ENCODE measurements at places on chromosomes 3 and 15. TPM values are rescaled to one million over a fixed set of nuclear protein-coding genes. Genes with fewer than 3 reads are reported as not detected.

DNA sequence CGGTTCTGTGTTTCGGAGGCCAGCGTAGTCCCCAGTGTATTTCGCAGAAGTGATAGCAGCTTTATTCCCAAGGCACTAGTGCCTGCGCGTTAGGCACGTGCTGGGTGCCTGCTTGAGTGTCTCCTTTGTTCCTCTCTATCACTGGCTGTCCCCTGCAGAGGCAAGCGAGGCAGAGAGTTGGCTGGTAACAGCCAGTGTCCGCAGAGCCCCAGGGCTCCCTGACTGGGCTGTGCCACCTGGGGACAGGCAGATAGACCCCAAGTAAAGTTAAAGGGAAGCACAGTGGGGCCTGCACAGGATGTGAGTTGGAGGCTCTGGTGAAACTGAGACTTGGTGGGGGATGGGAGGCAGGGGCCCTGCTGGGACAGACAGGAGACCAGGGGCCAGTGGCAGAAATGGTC lies 50.7 kb downstream of the APBA2 start:
- DNase-seq: no peak

DNA sequence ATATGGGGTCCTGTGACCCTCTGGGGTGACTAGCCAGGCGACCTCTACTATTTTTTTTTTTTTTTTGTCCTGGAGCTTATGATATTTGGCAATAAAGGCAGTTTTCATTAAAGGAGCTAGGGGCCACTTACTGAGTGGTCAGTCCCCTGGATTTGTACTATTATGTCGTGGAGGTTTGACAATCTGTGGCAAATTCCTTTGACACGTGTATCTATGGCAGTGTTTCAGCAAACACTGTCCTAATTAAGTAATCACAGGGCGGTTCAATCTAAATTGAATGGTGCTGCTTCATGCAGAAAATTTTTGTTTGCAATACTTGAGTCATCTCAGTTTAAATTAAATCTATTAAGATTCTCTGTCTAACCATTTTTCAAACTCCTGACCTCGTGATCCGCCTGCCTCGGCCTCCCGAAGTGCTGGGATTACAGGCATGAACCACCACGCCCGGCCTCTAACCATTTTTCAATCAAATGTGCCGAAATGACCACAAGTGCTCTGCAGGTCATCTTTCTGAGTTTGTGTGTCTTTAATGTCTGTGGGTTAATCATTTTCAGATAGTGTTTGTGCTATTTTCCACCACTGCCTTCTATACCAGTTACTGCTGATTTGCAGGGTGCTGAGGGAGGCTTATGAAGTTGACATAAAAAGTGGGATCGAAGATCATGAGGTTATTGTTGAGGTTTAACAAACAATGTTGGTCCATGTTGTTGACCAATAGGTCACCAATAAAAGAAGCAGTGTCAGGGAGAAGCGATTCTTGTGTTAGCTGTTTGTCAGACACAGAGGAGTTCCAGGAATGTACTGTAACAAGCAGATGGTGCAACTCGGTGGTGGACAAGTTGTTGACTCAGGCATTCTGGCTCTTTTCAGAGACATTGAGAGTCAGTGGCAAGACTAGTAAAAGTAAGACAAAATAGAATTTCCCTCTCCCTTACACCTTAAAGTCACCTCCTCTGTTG lies 18.6 kb upstream of the SLC2A2 start:
- DNase-seq: peak; percentile 59

- peak; percentile 65 for DNase-seq
Observed at GRCh38 chr3:188283347-188283746, 129.4 kb downstream of the LPP start.

DNA sequence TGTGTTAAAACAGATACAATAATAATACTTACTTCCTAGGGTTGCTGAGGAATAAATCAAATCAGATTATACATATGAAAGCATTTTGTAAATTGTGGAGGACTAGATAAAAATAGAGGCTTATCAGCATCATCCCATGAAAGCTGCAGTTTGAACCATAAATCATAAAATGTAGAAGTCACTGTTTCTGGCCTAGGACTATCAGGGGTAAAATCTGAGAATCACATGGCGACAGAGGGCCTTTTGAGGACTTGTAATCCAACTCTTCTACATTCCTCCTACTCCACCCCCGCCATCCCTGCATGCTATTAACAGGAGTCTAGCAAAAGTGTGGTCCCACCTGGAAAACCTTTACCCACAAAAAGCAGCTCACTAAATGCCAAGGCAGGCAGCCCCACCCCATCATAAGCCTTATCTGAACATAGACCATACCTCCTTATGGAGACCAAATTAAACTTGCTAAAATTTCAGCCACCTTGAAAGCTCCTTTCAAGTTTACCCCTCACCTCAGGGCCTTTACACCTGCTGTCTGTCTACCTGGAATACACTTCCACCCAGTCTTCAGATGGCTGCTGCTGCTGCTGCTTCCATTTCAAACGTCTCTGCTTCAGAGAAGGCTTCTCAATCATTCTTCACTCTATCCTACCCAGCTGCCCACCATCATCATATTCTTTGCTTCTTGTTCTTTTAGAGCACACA lies 11.5 kb downstream of the MB21D2 start:
- no peak for DNase-seq

DNA sequence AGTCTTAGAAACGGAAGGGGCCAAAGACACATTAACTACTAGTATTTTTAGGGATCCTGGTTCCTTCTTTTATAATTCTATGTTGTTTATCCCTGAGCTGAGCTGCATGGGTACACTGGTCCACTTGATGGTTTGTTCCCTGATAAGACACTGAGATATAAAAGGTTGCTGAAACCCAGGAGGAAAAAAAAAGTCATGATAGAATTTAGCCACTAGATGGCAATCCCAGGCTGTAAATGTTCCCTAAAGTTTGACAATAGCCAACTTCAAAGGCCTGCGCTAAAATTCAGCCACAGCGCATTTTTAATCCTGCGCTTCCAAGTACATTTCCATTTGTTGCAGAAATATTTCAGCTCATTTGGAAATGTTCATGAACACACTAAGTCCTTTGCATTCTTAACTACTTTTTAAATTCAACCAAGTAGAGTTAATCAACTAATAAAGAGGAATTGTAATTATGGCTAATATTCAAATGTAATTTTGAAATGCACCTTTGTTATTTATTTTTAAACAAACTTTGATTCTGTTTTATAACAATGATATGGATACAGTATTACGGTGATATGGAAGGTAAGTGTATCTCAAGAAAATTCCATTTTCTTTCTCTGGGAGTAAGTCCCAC lies 249.3 kb upstream of the FEZF2 start:
- peak; percentile 62 for DNase-seq

- no peak for DNase-seq
Observed at GRCh38 chr3:86244905-86245304, 746.0 kb downstream of the VGLL3 start.

DNA sequence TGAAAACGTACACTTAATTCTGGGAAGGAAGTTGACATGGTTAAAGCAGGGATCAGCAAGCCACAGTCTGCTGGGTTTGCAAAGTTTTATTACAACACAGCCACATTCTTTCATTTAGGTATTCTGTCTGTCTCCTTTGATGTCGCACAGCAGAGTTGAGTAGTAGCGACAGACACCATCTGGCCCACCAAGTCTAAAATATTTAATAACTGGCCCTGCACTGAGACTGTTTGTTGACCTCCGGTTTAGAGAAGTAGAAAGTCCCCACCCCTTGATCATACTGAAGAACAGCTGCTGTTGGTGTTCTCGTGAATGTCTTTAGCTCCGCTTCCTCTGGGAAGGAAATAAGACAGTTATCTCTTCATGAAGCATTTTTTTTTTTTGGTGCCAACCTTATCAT lies 66.2 kb downstream of the MCTP2 start:
- no peak for DNase-seq

GRCh38 chr15:66691727-66692126 lies 10.3 kb upstream of the SMAD6 start:
- DNase-seq: no peak

DNA sequence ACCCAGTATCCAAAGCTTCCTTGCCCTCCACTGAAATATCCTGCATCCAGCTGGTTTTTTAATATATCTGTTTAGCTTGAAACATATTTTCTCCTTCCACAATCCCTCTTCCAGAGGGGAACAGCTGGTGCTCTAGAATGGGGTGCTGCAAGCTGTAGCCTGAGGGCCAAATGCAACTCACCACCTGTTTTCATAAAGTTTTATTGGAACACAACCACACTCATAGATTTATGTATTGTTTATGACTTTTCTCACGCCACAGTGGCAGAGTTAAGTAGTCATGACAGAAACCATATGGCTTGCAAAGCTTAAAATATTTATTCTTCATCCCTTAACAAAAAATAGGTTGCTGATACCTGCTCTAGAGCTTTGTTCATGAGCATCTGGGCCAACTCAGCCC lies 298.7 kb downstream of the CLSTN2 start:
- no peak for DNase-seq

- no peak for DNase-seq
Observed at GRCh38 chr15:99399061-99399460, 147.8 kb downstream of the LRRC28 start.

- no peak for DNase-seq
Observed at GRCh38 chr15:101803676-101804075, 367 bp downstream of the OR4F6 start.

DNA sequence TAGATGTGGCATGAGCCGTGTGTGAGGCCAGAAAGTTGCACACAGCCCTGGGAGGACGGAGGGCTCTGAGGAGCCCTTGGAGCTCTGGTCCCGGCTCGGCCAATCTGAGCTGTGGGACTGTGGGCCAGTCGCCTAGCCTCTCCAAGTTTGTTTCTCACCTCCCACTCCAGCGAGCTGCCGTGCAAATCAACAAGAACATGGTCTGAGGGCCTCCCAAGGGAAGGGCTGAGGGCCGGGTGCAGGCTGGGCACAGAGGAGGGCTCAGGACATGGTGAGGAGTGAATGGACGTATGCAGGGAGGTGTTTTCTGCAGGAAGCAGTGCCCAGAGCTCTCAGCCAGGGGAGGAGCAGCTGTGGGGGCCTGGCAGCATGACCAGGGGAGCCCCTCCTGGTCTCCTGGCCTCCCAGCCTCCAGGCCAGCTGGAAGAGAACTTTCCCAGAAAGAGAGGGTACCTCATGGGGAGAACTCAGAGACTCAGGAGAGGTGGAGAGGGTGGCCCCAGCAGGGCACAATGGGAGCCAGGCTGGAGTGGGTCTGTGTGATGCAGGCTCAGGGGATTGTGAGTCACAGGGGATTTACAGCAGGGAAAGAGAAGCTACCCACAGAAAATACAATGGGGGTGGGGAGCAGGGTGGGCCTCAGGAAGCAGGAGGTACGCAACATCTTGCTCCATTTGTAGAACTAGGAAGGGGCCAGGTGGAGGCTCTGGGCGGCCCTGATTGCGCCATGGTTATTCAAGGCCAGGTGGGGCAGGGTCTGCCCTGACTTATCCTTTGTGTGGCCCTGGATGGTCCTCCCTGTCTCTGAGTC lies 24.8 kb downstream of the PSTPIP1 start:
- DNase-seq: no peak

GRCh38 chr3:89946884-89947283 lies 839.5 kb downstream of the EPHA3 start:
- no peak for DNase-seq

GRCh38 chr3:126146525-126147146 lies 33.8 kb downstream of the ALDH1L1 start:
- no peak for DNase-seq

- no peak for DNase-seq
Observed at GRCh38 chr3:107822308-107822707, 268.5 kb downstream of the CD47 start.

DNA sequence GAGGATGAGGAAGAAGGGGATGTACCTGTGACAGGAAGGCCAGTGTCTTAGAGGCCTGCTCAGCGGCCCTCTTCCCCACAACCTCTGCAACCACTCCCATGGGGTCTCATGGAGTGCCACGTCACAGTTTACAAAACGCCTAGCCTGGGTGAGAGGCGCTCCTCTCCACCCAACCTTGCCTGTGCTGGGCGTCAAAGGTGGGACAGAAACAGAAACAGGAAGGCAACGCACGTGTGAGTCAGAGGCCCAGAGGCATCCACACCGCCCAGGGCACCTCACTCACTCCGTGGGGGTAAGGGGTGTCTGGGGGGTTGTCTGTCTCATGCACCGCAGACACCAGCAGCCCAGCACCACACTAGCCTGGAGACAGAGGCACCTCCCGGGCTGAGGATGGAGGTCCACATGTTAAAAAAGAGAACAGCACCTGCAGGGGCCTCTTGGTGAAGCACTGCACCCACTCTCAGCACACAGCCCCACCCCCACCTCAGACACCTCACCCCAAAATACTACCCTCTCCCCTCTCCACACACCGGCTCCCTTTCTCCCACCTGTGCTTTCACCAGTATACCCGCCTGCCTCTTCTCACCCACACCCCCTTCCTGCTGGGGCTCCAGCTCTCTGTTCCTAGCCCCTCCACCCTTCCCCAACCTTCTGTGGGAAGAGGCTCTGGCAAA lies 4.7 kb upstream of the CALML4 start:
- no peak for DNase-seq

DNA sequence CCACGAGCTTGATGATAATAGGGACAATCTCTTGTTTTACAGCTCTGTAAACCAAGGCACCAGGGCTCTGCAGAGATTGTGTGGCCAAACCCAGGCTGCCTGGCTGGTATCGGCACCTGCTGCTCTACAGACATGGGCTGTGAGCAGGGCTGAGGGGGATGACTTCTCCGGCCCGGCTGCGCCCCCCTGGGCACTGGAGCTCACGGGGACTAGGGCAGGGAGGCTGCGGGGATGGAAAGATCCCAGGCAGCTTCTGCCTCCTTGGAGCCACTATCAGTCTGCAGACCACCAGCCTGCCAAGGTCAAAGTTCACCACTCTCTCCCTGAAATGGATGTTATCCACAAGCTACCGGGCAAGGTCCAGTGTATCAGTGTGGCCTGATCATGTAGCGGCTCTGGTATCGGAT lies 22.0 kb upstream of the PIGZ start:
- no peak for DNase-seq

- DNase-seq: no peak
Observed at GRCh38 chr3:45180899-45181298, 34.7 kb upstream of the CDCP1 start.

DNA sequence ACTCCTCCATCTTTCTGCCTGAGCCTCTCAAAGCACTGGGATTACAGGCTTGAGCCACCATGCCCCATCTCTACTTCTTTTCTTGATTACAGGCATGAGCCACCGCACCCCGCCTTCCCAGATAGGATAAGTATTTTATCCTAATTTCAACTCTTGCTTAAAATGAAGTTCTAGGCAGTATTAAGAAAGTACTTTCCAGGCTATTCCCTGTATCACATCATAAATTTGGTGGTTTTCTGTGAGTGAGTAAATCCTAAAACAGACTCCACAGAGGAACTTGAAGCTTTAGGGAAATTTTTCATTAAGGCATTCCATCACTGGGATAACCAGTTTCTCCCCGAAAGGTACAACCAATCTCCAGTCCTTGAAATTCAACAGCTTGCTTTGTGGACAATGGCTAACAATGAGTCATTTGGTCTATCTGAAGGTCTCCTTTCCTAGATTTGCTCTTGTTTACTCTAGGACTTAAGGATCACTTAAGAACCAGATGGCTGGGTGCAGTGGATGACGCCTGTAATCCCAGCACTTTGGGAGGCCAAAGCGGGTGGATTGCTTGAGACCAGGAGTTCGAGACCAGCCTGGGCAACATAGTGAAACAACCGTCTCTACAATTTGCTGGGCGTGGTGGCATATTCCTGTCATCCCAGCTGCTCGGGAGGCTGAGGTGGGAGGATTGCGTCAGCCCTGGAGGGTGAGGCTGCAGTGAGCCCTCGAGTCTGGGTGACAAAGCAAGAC lies 49.7 kb upstream of the SKIL start:
- peak; percentile 62 for DNase-seq

- peak; percentile 87 for DNase-seq
Observed at GRCh38 chr3:184320104-184320445, 5.7 kb downstream of the EIF4G1 start.

The EIF2B5 gene
- 34.6 TPM for total RNA-seq

The ZPLD1 gene
- total RNA-seq: 0.12 TPM

The SAMMSON gene
- not detected for total RNA-seq

The LACTB gene
- 31.0 TPM for total RNA-seq

The SPINT1 gene
- total RNA-seq: 197 TPM

The ALPK3 gene
- 25.9 TPM for total RNA-seq

The POC1A gene
- total RNA-seq: 2.6 TPM

The LSAMP gene
- total RNA-seq: 14.0 TPM

All from hepatocyte (in vitro differentiated cells).